ENCODE measurements at places on chromosomes 13 and 19. TPM values are rescaled to one million over a fixed set of nuclear protein-coding genes. Genes with fewer than 3 reads are reported as not detected.

PAN3 gene
- total RNA-seq: 59.0 TPM

DNA sequence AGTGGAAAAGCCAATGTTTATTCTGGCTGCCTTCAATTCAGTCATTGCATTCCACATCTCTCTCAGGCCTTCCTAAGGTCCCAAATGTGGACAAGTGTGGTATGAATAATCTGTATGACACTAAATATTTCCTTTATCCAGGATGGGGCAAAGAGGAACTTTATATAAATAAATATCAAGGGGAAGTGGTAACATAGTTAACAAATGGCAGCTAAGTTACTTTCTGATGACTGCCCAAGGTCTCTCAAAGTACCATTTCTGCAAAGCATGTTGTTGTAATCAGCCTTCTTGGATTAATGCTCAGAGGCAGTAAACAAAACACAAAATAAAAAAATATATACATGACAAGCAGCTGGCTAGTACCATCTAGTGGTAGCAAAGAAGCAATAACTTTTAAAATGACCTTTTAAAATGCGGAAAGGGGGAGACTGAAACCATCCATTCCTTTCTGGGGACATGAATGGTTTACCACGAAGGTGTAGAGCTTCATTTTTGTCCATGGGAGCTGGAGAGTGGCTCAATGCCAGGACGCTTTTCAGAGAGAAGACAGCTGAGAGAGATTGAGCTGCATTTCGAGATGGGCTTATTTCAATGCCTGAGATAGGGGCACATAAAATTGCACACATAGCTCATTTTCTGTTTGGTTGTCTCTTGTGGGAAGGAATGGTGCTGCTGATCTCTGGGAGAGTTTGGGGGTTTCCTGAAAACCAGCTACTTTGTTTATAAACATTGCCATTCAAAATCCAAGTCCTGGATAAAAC, 259.2 kb downstream of the RFC3 start:
- no peaks in the 10 kb centered on the region for H3K27me3 ChIP-seq
- DNase-seq: no peak
- H3K27ac ChIP-seq: no peak overlapping the region
- H3K36me3 ChIP-seq: no peaks in the 10 kb centered on the region
- no peak overlapping the region for H3K4me3 ChIP-seq

DNA sequence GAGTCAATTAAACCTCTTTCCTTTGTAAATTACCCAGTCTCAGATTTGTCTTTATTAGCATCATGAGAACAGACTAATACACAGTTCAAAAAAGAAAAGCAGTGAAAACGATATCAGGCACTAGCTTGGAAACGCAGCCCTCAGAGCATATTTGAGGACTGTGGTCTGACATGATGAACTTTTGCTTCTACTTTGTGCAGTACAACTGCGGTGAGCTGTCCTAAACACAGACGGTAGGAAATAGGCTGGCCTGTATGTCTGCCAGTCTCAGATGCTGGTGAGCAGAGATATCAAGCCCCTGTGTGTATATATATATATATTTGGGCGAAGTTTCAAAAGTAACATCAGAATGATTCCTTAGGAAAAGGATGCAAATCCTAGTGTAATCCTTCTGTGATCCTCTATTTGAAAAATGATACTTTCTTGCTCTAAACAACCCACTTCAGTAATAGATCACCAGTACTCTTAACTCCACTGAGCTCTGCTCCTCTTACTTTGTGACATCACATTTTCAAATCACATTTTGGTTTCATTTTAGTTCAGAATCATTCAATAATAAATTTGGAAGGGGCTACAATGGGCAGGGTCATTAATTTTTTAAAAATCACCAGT, 74.4 kb downstream of the TNFRSF19 start:
- no peak overlapping the region for H3K27ac ChIP-seq
- H3K4me3 ChIP-seq: no peak overlapping the region
- no peaks in the 10 kb centered on the region for H3K27me3 ChIP-seq
- H3K36me3 ChIP-seq: no peaks in the 10 kb centered on the region

DNA sequence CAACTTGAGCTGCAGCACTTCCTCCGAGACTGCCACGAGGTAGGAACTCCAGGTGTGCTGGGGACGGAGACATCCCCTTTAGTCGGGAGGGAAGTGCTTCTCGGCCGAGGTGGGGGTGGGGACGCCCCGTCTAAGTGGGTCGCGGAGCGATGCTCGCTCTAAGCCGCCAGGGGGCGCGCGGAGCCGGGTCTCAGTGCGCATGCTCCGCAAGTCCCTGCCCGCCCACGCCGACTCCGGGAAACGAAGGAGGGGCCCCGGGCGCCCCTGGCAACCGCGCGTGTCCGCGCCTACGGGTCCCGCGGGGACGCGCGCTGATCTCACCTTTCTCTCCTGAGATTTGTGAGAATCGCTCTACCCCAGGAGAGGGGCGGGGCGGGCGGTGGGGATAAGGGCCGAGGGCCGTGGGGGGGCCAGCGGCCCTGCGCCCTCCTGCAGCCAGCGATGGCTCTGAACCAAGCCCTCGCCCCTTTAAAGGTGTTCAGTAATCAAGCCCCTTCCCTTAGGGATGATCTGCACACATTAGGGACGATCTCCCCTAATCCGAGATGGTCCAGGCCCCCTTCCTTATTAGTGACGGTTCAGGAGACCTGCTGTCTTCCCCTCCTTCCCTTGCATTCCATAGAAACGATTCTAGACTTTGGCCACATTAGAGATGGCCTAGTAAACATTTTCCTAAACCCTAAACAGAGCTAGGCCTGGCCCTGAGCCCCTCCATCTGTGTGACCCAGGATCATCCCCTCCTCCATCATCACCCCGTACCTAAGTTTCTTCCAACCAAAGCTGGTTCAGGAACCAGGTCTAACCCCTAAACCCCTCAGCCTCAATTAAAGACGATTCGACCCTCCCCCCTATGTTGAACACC, 47.3 kb upstream of the SHKBP1 start:
- no peaks in the 10 kb centered on the region for H3K36me3 ChIP-seq
- H3K27ac ChIP-seq: peak overlapping the region; percentile 59
- H3K4me1 ChIP-seq: peaks cover 10% of the 10 kb centered on the region
- peak overlapping the region; percentile 26 for H3K4me3 ChIP-seq
- no peaks in the 10 kb centered on the region for H3K27me3 ChIP-seq

DNA sequence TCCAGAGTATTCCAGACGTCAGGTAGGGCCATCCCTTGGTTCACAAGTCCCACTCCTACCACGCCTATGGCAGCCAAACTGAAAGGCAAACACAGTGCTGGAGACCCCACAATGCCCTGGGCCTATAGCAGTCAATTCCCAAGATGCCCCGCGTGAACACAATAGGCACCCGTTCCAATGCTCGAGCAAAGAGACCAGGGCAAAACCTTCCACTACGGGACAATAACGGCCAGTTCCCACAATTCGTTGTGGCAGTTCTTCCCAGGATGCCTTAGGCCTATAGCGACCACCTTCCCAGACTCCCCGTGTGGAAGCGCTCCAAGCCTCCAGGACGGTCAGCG, 538 bp downstream of the ZNF428 start:
- peak overlapping the region; percentile 91 for H3K27ac ChIP-seq
- H3K36me3 ChIP-seq: no peaks in the 10 kb centered on the region
- H3K4me1 ChIP-seq: no peaks in the 10 kb centered on the region
- peak overlapping the region; percentile 87 for H3K4me3 ChIP-seq
- DNase-seq: peak; percentile 36
- H3K27me3 ChIP-seq: no peaks in the 10 kb centered on the region

DNA sequence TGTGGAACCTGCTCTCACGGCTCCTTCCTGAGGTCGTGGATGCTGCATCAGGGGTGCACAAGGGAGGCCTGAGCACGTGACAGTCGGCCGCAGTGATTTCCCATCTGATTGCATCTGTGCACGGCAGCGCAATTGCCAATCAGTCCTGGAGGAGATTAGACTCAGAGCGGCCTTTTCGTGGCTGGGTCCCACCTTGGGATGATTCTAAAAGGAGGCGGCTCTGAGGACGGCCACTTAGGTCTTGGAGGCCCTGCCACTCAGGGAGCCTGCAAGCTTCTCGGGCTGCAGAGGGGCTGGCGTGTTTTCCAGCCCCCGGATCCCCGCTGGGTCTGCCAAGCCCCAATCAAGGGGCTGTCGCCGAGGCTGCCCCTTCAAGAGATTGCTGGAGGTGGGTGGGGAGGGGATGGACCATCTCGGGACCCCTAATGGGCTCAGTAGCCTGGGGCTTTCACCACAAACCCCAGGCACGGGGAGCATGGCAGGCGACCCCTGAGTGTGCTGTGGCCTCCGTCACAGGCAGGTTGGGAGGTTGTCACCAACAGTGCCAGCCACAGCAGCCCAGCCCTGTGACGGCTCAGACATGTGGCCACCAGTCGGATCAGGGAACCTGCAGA, 51.6 kb downstream of the SOX1 start:
- H3K27me3 ChIP-seq: no peaks in the 10 kb centered on the region
- no peak overlapping the region for H3K27ac ChIP-seq
- no peaks in the 10 kb centered on the region for H3K4me1 ChIP-seq

DNA sequence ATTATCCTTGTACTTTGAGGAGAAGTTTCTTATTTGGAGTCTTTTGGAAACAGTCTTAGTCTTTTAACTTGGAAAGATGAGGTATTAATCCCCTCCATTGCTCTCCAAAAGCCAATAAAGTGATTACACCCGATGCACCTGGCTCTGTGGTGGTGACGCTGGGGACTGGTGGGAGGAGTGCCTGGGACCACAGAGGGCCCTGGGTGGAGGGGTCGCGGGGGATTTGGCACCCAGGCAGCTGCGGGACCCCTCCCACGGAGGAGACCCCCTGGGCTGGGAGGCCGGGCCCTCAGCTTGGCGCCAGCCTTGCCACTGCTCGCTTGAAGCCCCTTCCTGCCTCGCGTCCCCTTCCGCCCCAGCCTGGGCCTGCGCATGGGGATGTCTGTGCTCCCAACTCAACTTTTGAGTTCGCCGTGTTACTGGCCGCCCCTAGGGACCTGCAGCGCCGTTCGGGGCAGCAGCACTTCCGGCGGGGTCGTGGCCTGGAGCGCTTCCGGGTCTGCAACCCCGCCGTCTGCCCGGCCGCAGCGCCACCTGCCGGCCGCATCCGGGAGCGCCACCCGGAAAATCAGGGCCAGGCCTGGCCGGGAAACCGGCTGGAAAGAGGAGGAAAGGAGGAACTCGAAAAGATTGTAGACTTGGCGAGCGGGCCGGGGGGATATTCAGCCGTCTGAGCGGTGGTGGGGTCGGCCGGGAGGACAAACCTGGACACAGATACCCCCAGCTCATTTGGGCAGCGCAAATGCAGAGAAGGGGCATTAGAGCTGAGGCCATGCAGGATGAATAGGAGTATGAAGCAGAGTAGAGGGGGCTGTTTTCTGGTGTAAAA, 8.4 kb downstream of the PEAK3 start:
- H3K4me1 ChIP-seq: peaks cover 3% of the 10 kb centered on the region
- peak; percentile 77 for DNase-seq
- no peaks in the 10 kb centered on the region for H3K36me3 ChIP-seq
- no peak overlapping the region for H3K4me3 ChIP-seq
- H3K27me3 ChIP-seq: no peaks in the 10 kb centered on the region
- peak overlapping the region; percentile 100 for H3K27ac ChIP-seq

DNA sequence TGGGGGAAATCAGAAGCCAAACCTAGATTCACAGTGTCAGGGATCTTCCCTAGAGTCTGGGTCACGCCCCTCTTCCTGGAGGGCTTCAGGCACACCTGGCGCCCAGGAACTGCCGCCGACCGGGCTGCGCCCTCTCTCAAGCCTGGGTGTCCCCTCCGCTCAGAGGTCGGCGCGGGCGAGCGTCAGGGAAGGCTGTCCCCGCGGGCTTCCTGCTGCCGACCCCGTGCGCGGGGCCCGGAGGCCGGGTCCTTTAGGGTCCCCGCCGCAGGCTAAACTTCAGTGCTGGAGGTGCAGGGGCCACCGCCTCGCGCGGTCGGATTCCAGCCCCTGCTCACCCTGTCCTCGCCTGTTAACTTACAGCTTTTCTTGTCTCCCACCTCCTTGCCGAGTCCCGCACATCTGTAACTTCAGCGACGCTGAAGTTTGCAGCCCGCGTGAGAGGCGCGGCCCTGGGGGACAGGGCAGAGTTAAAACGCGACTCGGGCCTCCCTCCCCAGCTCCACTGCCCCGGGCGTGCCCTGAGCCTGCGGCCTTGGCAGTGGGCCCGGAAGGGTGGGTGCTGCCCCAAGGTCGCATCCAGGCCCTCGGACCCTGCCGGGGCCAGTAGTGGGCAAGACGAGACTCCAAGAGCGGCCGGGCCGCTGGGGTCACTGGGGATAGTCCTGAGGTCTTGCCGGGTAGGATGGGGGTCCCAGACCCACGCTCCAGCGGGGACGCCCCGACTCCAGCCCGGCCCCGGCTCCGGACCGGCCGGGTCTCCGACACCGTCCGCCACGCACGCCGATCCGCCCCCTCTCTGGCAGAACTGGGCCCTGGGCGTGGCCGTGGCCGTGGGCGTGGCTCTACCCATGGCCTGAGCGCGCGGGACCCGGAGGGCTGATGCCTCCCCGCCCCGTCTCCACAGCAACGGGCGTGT, 95.6 kb upstream of the ZNF98 start:
- DNase-seq: peak; percentile 22
- H3K27ac ChIP-seq: no peak overlapping the region
- H3K27me3 ChIP-seq: no peaks in the 10 kb centered on the region
- H3K4me3 ChIP-seq: no peak overlapping the region
- H3K36me3 ChIP-seq: no peaks in the 10 kb centered on the region
- no peaks in the 10 kb centered on the region for H3K4me1 ChIP-seq

DNA sequence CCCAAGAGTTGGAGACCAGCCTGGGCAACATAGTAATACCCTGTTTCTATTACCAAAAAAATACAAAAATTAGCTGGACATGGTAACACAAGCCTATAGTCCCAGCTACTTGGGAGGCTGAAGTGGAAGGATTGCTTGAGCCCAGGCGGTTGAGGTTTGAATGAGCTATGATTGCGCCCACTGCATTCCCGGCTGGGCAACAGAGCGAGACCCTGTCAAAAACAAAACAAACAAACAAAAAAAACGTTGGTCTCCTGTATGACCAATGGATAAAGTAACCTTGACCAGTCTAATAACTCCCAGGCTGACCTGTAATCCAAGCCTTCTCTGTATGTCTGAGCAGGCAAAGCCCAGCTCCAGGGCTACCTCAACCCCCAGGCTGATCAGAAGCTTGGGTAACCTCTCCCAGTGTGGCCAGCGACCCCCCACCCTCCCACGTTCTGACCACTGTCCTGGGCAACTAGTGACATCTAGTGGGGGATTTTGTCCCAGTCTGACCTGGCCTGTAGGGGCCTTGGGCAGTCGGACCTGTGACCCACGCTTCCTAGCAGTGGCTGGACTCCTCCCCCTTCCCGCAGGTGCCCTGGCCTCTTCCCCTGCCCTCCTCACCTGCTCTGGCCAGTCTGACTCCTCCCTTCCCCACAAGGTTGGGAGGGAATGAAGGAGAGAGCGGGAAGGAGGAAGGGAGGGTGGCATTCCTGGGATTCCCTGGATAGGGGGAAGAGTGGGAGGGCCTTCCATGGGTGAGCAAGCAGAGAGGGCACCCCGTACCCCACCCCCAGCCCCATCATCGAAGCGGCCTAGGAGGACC, 1.0 kb upstream of the BCAM start:
- H3K36me3 ChIP-seq: no peaks in the 10 kb centered on the region
- DNase-seq: no peak
- peak overlapping the region; percentile 87 for H3K27ac ChIP-seq
- peaks cover 22% of the 10 kb centered on the region for H3K4me1 ChIP-seq

DNA sequence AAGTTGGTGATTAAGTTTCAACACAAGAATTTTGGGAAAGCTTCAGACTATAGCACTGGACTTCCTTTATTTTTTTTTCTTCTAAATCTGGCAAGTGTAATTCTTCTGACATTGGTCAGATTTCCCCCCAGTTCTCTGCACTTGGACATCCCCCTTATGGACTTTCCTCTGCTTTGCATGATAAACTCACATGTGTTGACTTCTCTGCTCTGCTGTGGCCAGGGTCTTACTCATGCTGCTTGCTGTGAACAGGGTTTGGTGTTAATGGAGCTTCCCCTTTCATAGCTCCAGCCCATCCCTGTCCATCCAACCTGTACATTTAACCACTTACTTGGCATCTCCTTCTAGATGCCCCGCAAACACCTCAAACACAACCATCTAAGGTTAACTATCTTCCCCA, 70.5 kb upstream of the SPATA13 start:
- no peak overlapping the region for H3K27ac ChIP-seq
- no peaks in the 10 kb centered on the region for H3K36me3 ChIP-seq
- H3K4me3 ChIP-seq: no peak overlapping the region
- H3K4me1 ChIP-seq: no peaks in the 10 kb centered on the region
- no peak for DNase-seq

Measured in uterus (tissue), 4 donors.